NCI-H524 treated with DMSO at 0.1 percent for 48 hours (cell line): ENCODE measurements at places on chromosomes 6 and 20.

GRCh38 chr20:5686384-5687105, 63.7 kb upstream of the SHLD1 start:
- no peak for DNase-seq

GRCh38 chr6:19613678-19614077, 223.5 kb upstream of the ID4 start:
- DNase-seq, result no peak

DNA sequence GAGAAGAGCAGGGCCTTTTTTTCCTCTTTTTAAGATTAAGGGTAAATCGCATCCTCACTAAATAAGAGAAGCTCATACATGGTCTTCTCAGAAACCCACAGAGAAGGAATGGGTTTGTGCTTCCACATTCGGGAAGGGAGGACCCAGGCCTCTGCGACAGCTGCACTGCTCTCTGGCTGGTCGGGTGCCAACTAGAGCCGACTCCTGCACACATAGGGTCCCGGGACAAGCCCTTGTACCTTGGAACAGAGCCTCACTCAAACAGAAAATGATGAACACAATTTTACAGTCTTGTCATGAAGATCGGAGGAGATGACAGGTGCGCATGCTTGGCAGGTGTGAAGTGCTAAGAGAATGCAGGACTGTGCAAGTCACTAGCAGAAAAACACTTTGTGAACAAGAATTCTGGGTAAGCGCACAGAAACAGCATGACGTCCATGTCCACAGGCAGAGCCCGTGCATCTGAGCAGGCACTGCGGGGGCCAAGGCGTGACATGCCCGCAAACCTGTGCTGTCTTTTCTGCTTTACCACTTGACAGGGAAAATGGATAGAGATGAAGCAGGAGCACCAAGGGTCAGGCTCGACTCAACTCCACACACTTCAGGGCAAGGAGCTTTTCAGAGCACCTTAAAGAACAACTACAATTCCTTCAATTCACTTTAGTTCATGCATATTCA, 101.0 kb upstream of the MPC1 start:
- DNase-seq, result no peak

GRCh38 chr20:33832103-33832804, 21.1 kb downstream of the CHMP4B start:
- DNase-seq, result no peak

GRCh38 chr20:58577871-58578598, 62.8 kb upstream of the APCDD1L start:
- DNase-seq, result no peak

DNA sequence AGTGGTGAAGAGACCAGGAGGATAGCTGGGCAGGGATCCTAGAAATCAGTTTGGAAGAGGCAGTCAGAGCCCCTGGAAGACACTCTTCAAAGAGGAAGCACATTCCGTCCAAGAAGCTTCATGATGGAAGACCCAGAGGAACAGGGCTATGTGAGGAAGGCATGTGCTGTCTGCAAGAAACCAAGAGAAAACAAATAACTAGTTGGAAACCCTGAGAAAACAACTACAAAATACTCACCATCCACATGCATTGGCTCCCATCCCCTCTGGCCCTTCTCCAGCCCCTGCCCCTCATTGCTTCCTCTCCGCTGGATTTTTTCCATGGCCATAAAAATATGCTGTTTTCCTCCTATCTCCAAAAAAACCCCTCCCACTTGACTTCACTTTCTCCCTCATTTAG, 40.9 kb upstream of the SMOC2 start:
- no peak for DNase-seq

- peak; percentile 61 for DNase-seq
These were observed 282.1 kb downstream of the UST start for GRCh38 chr6:149028767-149029405.

DNA sequence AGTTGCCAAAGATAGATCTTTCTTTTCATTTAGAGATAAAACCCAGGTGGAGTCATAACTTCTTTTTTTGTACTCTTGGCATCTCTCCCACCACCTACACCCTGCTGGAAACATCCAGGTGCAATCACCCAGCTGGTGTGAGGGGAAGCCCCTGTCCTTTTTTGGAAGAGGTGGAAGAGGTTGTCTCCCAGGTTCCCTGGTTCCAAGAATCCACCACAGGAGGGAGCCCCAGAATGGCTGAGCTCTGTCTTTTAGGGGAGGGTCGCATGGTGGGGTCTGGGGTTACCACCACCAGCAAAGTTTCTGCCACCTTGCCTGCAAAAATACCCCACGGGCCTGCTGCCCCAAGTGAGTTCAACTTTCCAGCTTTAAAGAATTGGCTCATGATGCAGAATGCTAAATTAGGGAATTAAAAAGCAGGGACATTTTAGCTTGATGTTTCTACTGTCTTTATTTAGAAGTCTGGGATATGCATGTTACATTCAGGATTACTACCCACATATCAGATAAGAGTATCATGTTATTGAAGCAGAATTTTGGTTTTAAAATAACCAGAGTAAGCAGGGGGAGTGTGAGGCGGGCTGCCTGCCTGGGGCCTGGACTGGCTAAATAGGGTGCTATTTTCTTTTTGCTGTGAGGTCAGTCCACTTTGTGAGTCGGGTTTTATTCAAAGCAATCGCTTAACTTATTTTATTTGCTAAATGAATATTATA, 11.0 kb downstream of the SMOC2 start:
- DNase-seq, result no peak

DNA sequence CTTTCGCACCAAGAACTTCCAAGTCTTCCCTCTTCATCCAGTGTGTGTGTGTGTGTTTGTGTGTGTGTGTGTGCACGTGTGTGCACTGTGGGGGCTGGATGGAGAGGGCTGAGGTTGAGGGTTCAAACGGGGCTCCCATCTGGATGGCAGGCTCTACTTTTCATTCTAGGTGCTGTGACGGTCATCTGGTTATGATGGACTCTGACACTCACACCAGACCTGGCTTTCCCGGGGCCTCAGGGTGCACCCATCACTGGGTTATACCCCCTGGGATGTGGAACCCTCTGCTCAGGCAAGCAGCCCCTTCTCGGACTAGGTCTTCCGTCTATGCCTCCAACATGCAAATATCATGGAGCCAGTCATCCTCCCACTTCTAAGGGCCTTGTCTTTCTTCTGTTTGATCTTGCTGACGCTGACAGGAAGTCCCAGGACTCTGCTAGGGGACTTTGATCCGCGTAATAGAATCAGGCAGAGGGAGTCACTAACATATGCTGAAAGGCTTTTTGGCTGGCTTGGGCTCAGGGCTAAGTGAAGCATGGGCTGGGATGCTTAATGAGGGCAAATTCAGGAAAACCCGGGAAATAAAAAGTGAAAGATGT, 313.6 kb downstream of the CDC5L start:
- no peak for DNase-seq

DNA sequence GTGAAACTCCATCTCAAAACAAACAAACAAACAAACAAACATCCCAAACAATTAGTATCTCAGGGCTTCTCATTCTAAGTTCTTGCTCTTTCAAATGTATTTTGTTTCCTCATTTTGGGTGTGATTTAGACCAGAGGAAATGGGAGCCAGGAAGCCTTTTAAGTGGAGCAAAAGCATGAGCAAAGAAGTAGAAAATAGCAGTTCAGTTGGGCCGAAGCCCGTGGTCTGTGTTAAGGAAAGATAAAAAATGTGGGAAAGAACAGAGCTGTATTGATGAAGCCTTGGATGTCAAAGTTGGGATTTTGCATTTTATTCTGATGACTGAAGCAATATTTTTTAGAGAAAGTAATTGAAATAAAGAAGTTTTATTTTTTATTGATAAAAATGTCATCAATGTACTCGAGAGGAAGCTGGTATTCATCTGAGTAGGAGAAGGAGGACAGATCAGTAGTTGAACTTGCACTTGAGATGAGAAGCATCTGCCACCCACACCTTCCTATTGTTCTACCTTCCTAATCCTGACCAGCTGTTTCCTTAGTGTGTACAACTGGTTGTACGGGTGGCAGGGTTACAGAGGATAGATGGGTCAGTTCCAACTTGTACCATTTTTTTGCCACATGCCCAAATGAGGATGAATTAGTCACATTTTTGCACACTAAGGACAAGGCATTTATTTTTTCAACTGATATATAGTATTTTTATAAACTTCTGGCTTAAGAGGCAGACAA, 56.1 kb downstream of the KIAA0408 start:
- DNase-seq, result peak; percentile 75

DNA sequence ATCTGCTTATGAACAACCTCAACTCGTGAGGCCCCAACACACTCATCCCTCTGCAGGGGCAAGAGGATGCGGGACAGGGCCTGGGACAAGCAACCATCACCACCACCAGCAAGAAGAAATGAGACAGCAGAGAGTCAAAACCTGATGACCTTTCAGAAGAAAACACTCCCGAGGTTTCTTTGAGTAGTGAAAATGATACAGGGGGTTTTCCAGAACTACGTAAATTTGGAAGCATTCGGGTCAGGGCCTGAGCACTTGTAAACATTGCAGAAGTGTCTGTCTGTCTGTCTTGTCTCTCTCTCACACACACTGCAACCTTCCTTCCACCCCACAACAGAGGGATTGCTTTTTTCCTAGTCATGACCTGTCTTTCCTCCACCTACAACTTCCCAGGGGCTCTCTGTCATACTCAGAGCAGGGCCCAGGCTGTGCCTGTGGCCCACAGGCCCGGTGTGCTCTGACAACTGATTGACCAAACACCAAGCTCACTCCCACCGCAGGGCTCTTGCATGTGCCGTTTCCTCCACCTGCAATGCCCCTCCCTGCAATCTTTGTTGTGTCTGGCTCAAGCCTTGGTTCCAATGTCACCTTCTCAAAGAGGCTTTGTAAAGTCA, 90.9 kb downstream of the BMP7 start:
- DNase-seq, result no peak

- no peak for DNase-seq
These were observed 619 bp upstream of the PDE7B start for GRCh38 chr6:135850882-135851281.

- no peak for DNase-seq
These were observed 140.3 kb upstream of the EYA4 start for GRCh38 chr6:133100865-133101264.

DNA sequence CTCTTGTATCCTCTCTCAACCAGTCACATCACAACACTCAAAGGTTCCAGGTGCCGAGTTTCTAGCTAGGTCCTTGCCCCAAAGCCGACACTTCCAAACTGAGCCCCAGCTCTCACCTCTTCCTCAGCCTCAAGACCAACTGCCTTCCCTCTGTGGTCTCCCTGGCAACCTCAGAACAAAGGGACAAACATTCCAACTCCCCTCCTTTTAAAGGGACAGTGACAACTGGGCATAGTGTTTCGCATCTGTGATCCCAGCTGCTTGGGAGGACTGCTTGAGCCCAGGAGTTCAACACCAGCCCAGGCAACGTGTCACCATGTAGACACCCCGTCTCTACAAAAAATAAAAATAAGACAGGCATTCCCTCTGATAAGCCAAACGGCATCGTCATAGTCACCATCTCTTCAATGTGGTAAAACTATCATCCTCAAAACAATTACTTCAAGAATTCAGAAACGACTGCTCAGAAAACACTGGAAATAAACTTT, 11.3 kb downstream of the DIDO1 start:
- no peak for DNase-seq

- DNase-seq, result no peak
These were observed 717.6 kb upstream of the MAP3K7 start for GRCh38 chr6:91304521-91304920.

DNA sequence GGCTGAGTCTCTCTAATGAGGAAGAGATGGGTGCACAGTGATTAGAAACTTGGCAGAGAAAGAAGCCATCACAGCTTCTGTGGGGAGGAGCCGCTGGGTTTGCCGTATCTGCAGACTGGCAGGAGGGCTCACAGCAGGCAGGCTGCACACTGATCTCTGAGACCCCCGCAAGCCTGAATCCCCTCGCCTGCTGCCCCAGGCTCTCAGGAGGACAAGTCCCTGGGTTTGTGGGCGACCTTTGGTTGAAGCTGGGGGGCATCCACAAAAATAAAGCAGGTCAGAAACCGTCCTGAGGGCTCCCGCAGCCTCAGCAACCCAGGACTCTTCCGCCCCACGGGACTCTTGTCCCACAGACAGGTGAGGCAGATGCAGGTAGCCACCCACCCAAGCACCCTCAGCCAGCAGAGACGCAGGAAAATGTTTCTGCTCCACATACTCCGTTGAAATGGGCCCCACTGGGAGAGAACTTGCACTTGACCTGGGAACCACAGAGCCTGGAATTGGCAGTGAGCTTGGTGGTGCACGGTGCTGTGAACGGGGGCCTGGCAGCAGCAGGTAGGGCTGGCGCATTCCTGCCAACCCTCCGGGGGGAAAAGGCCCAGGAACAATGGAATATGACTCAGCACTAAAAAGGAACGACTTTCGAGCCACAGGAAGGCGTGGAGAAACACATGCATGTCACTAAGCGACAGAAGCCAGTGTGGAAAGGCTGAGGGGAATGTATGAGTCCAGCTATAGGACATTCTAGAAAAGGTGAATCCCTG, 89.9 kb downstream of the YTHDF1 start:
- DNase-seq, result no peak

DNA sequence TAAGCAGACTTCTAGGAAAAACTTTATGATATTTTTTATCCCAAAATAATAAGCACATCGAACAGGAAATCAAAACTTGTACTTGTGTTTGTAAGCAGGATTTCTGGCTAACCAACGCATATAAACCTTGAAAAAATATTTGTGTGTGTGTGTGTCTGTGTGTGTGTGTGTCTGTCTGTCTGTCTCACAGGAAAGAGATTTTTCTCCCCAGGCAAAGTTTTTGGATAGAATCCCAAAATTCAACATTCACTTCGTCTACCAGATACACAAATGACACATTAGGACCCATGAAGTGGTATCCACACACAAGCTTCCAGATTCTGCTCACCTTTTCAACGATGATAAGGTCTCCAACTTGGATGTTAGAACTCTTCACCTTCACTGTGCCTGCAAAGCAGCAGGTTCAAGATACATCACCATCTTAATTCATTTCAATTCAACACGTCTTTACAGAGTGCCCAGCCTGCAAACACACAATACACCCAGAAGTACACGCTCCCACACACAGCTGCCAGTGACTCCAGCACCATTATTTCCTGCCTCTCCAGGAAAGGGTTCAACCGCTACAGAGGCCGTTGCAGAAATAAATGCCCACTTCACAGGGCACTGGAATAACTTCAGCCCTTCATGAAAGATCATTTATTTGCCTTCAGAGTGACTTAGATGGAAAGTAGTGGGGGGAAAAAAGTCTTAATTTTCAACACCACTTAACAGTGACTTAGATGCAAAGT, 70.9 kb downstream of the ATP9A start:
- DNase-seq, result no peak

- DNase-seq, result no peak
These were observed 108.4 kb downstream of the RTN4IP1 start for GRCh38 chr6:106520711-106521401.
